ENCODE measurements at places on chromosomes 1 and 21.

DNA sequence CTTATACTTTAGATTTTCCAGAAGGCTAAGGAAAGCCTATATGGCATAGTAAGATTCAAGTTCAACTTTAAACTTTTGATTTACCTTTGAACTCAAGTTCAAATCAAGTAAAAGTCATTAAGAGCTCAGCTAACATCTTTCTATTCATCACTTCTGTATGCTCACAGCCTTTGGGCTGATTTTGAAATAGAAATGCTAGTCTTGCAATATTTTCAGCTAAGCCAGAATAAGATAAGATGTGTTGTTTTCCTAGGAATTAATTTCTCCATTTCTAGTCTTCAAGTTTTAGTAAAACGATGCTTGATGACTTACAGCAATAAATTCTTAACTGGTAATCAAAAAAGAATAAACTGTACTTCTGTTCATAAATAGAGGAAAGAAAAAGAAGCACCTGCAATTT, 35.6 kb downstream of the ATP1B1 start:
- DNase-seq, result no peak

DNA sequence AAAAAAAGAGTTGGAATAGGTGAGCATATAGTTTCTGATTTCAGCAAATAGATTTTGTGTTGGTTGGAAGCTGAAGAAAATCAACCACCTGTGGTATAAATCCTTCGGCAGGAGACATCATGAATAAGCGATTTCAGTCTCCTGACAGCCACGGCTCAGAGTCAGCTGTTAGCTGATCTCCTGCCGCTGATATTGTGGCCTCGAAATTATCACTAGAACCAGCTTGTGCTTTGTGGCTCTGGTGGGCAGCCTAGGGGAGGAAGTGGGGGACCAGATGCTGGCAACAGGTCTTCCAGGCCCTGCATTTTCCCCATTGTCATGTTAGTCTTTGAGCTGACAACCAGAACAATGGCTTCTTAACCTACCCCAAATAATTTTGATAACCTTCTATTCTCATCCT, 842 bp upstream of the GCSAML start:
- no peak for DNase-seq

- DNase-seq, result no peak
Measured at GRCh38 chr1:199084293-199084692, 445.5 kb downstream of the PTPRC start.

DNA sequence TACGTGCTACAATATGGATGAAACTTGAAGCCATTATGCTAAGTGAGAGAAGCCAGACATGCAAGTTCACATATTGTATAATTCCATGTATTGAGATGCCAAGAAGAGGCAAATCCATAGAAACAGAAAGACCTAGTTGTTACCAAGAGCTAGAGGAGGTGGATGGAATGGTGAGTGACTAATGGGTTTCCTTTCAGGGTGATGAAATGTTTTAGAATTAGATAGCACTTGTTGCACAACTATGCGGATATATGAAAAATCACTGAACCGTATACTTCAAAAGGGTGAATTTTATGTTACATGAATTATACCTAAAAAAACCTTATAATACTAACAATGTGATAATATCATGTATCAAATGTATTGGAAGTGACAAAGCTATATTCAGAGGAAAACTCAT, 18.1 kb downstream of the EPHA10 start:
- DNase-seq, result no peak

DNA sequence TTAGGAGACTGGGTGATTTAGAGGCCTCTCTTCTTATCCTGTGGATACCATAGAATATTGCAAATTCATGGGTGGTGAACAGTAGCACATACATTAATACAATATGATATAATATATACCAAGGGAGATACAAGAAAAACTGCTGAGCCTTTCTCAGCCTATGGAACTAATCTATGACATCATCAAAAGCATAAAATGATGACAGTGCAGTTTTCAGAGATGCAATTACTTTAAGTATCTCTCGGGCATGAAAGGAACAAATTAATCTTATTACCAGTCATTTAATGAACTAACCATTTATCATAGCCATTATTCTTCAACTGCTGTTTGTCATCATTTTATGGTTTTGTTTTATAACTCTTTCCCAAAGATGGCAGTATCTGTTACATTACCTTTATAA, 3.5 kb downstream of the CHODL start:
- no peak for DNase-seq

DNA sequence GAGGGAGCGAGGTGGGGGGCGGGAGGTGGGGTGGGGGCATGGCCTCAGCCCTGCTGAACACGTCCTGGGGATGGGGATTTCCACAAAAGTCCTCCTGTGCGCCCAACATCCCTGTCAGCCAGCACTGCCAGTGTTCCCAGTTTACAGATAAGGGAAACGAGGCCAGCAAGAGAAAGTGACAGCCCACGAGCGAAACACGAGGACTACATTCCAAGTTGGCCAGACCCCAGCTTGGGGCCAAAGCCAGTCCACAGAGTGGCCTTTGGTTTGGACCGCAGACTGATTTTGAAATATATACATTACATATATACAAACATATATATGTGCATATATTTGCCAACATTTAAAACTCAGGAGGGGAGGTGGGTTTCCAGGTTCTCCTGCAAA, 5.0 kb downstream of the FBXO2 start:
- DNase-seq, result no peak

- no peak for DNase-seq
Measured at GRCh38 chr21:26441149-26441548, 131.9 kb downstream of the CYYR1 start.

DNA sequence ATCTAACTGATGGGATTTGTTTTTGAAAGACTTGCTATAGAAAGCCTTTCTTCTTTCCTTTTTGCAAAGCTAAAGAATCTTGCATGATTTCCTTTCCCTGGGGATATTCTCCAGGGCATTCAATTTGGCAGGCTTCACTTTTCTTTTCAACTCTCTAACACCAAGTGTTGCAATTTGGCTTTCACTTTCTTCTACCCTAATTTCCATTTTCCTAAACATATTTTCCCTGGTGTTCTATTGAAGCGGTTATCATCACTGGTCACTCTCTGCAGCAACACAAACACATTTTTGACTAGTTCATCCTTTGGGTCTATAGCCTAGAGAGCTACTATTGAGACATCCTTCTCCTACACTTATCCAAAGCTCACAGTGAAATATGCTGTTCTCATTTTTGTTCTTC, 424.5 kb downstream of the NEGR1 start:
- DNase-seq, result no peak

All from stimulated activated CD4-positive, alpha-beta T cell treated with anti-CD3 and anti-CD28 coated beads, TNF-alpha, amount 100 ng/mL, for 1 hour (primary cell).